ENCODE measurements at places on chromosomes 13 and 19.

DNA sequence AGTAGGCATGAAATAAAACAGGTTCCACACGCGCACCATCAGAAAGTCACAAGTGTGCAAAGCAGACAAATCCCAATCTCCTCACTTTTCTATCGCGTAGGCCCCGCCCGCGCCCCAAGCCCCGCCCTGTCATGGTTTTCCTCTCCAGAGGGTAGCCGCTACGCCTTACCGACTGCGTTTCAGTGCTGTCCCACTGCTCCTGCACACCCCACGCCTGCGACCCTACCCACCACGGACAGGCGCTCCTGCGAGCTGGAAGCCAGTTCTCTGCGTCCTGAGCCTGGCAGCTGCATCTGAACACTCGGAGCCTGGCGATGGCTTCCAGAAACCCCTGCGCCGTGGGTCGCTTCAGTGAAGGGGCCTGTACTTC, 379 bp upstream of the ZNF470 start:
- DNase-seq, result peak; percentile 65

- no peak for DNase-seq
These were observed 963 bp downstream of the VPS36 start for GRCh38 chr13:52449331-52450011.

- DNase-seq, result peak; percentile 73
These were observed 41.0 kb downstream of the MLLT1 start for GRCh38 chr19:6238643-6239281.

DNA sequence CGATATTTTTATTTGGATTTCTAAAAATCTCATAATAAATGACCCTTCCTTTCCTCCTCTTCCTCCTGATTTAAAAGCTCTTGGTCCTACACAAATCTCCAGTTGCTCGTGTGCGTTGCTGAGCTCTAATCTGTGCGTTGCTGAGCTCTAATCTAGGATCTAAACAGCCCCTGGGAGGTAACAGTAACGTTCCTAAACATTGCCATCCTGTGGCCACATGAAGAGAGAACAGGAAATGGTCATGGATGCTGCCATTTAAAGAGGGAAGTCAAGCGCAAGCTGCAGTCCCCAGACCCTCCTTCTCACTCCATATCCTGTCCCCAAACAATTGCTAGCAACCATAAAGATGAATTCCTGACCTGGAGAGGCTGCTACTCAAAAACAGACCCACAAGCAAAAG, 170.8 kb downstream of the NUFIP1 start:
- DNase-seq, result no peak

- DNase-seq, result no peak
These were observed 26.4 kb downstream of the PTPRS start for GRCh38 chr19:5314012-5314906.

DNA sequence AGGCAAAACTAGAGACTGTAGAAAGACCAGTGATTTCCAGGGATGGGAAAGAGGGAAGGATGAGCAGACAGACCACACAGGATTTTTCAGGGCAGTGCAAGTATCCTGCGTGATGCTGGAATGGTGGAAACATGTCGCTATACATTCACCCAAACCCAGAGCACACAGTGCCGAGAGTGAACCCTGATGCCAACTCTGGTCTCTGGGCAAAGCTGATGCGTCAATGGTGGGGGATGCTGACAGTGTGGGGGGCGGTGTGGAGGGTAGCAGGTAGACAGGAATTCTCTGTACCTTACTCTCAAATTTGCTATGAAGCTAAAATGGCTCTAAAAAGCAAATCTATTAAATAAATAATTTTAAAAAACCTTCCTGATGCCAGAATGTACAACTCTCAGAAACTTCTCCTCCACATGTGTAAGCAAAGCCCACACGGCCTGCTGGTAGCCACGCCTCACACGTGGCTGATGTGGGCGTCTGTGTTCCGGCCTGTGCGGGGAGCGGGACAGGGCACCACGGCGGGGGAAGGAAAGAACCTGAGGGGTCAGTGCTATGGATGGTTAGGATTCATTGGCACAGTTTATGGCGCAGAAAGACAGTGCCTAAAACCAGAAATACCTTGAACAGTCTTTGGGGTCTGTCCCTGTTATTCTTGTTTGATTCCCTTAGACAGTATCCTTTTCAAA, 23.9 kb downstream of the CARS2 start:
- DNase-seq, result no peak

Measured in AG08396 (cell line).